ENCODE measurements at places on chromosomes 11 and 22.

DNA sequence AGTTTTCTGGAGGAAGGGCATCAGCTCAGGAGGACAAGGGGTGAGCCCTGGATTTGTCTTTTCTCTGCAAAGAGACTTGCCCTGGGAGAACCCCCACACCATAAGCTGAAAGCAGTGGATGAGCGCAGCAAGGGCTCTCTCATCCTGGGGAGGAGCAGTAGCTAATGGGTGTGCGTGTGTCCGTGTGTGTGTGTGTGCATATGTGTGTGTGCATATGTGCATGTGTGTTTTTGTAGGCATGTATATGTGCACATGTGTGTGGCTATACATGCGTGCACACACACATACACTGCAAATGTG is 45.3 kb downstream of the SMIM38 start:
- DNase-seq = no peak

- no peak for DNase-seq
Observed at GRCh38 chr11:35230388-35230787, 91.4 kb downstream of the CD44 start.

DNA sequence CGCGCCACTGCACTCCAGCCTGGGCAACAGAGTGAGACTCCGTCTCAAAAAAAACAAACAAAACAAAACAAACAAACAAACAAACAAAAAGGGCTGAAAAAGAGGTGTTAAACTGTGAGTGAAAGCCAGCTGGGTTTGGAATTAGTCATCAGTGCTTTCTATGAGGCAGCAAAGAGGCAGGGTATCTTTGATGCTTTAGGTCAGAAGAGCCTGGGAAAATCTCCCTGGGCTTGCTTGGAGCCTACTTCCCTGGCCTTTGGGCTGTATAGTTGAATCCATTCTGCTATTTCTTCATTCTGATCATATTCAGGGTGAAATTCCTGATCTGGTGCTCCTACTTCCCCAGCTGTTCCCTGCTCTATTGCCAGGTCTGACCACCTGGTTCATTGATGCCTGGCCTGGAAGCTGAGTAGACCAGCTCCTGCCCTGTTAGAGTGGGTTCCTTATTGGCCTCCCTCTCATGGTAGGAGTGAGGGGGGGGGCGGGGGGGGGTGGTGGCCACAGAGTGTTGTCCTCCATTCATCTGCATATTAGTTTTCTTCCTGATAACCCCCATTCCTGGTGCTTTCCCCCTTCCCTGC is 65.6 kb downstream of the INSC start:
- DNase-seq = no peak

DNA sequence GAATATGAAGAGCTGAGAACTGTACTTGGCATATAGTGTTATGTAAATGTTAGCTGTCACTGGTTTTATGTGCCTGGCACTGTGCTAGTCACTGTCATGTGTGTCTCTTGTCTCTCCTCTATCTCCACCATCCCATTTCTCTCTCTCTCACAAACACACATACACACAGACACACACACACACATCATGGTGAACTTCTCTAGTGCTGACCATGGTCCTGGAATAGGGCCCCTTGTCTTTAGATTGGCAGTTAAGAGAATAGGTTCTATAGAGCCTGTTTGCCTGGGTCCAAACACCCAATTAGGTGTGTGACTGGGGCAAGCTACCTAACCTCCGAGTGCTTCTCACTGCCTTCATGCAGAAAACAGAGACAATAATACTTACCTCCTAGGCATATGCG is 109.7 kb upstream of the NARS2 start:
- no peak for DNase-seq

- DNase-seq = no peak
Observed at GRCh38 chr11:96015906-96016565, 92.1 kb upstream of the MTMR2 start.

- DNase-seq = no peak
Observed at GRCh38 chr11:73225001-73225686, 7.1 kb downstream of the P2RY2 start.

DNA sequence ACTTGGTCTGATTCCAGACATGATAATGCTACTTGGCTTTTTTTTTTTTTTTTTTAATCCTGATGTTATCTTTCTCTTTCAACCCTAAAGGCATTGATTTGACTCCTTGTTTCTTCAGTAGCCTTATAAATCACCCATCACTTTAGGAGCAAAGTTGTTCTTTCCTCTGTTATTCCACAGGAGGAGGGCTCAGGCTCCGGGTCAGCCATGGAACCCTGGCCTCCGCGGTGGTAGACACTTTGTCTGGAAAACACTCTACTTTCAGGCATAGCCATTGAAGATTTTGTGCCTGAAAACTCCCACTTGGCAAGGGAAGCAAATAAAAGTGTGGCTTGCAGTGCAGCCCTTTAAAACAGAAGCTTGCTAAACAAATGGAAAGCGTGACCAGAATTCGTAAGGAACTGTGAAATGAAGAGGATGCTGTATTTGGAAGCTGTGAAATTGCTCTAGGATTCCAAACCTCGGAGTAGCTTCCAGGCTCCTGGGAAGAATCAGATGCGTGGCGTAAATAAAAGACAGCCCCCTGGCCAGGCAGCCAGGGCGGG is 44.9 kb downstream of the ARHGAP8 start:
- no peak for DNase-seq

GRCh38 chr11:19907839-19908238 is 195.2 kb downstream of the NAV2 start:
- no peak for DNase-seq

- DNase-seq = no peak
Observed at GRCh38 chr22:40237241-40237640, 59.5 kb downstream of the TNRC6B start.

GRCh38 chr22:42985531-42985905 is 29.4 kb downstream of the PACSIN2 start:
- no peak for DNase-seq

- no peak for DNase-seq
Observed at GRCh38 chr22:22872722-22873708, 14.6 kb upstream of the IGLL5 start.

GRCh38 chr11:87236368-87236767 is 198.6 kb downstream of the TMEM135 start:
- DNase-seq = no peak

GRCh38 chr11:118295815-118296454 is 8.6 kb upstream of the CD3E start:
- DNase-seq = no peak

GRCh38 chr11:118606157-118606843 is 1.1 kb upstream of the PHLDB1 start:
- DNase-seq = no peak

GRCh38 chr11:110984147-110984546 is 261.4 kb upstream of the POU2AF2 start:
- DNase-seq = no peak

DNA sequence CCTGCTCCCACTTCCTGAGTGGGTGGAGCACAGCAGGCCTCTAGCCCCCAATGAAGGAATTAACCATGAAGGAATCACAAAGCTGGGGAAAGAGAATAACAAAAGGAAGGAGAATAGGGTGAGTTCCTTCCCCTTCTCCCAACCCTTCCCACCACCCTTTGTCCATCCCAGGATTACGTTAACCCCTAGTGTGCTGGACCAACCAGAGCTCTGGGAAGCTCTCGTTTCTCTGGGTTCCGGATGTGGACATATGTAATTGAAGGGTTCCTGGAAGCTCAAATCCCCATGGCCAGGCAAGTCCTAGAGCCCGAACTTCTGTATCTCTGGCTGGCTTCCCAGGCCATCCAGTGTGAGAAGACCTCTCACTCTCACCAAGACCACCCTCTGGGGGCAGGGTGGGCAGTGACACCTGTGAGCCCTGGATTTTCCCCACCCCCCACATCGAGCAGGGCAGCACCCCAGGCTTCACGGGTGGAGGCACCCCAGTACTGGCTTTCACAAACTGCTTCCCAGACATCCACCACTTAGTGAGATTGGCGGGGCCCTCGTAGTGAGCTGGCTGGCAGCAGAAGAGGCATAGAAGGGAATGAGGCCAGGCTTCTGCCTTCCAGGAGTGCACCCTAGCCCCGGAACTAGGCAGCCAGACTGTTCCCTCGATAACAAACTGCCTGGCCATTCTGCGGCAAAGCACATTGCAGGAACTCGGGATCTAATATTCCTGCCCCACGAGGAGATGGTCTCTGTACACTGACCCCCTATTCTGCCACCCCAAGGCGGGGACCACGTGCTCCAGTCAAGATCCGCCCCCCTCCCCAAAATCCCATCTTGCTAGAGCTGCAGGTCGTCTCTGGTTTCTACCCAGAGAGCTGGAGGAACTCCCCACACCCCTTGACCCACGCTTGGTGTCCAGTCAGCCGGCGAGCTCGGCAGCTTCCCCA is 2.1 kb downstream of the NECTIN1 start:
- no peak for DNase-seq

DNA sequence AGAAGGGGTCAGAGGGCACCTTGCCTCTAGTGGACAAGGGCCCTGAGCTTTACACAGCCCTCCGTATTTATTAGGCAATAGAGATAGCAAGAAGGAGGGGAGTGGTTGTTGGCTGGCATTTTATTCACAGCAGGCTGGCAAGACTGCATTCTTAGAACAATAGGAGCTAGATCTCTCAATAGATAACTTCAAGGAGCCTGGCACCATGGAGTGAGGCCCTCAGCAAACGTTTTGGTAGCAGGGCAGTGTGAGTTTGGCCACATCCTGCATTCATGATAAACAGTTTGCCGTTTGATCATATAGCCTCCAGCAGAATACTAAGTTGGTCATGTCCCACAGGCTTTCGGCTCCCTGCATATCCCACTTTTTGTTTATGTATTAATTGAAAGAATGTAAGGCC is 31.6 kb downstream of the OR10A6 start:
- DNase-seq = no peak

DNA sequence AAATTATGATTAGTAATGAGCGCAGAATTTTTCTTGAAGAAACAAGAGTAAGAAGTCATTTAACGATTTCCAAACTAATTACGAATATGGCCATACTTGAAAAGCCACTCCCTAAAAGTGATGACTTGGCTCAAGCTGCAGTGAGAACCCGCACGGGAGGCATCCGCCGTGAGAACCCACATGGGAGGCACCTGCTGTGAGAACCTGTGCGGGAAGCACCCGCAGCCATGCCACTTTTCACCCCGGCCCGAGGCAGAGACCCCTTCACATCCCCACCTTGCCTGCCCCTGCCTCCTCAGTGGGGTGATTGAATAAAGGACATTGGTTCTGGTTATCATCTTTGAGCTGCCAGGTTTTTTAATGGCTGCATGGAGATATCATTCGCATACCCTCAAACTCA is 89.7 kb downstream of the BRD1 start:
- no peak for DNase-seq

- no peak for DNase-seq
Observed at GRCh38 chr22:46047841-46048595, 71.1 kb upstream of the WNT7B start.

- no peak for DNase-seq
Observed at GRCh38 chr11:10118865-10119264, 175.2 kb downstream of the SBF2 start.

DNA sequence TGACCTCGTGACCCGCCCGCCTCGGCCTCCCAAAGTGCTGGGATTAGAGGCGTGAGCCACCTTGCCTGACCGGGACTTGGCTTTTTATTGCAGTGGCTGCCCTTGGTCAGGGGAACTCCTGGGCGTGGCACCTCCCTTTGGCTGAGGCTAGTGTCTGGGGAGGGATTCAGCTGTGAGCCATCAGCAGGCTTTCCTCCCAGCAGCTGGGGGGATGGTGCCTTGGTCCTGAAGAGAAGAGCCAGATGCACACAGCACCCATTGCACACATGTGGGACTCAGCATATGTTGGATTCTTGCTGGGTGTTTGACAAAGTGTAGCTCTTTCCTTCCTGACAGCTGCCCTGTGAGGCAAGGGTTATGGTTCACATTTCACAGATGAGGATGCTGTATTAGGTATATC is 8.4 kb downstream of the CYTH4 start:
- no peak for DNase-seq

GRCh38 chr11:11379661-11380060 is 26.6 kb upstream of the CSNK2A3 start:
- DNase-seq = no peak

DNA sequence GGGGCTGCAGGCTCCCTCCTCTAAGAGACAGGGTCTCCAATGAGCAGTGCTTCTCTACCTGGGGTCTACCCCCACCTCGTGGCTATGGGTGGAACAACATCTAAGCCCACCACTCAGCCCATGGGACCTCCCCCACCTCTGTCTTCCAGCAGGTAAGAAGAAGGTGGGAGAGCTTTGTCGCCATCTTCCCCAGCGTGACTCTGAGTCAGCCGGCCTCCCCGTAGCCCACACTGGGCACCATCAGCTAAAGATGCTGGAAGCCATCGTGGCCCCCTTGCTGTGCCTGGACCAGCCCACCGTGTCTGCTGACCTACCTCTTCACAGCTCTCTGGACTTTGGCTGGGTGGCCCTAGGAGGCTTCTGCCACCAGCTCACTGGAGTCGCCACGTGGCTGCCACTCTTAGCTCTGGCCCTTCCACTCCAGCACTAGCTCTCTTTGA is 944 bp downstream of the C11orf86 start:
- no peak for DNase-seq

GRCh38 chr11:93652679-93653078 is 8.8 kb upstream of the CEP295 start:
- no peak for DNase-seq

- no peak for DNase-seq
Observed at GRCh38 chr22:22816171-22816514, 71.5 kb upstream of the IGLL5 start.

DNA sequence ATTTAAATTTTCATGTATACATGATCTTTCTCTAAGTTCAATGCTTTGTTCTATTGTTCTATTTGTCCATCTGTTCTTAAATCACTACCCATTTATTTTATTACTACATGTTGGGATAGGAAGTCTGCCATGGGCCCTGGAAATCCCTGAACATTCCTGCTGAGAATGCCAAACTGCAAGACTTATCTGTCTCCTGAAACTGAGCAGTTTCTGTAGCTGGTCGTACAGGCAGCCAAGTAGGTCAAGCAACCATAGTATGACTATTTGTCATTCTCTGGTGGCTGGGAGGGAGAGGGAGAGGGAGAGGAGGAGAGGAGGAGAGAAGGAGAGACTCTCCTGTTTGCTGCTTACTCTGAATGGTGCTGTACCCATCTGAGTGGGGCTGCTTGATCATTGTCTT is 82.8 kb upstream of the SNX19 start:
- DNase-seq = no peak

GRCh38 chr11:1230121-1230455 is 7.2 kb downstream of the MUC5B start:
- no peak for DNase-seq

GRCh38 chr22:42747701-42748513 is 27.2 kb upstream of the A4GALT start:
- no peak for DNase-seq

DNA sequence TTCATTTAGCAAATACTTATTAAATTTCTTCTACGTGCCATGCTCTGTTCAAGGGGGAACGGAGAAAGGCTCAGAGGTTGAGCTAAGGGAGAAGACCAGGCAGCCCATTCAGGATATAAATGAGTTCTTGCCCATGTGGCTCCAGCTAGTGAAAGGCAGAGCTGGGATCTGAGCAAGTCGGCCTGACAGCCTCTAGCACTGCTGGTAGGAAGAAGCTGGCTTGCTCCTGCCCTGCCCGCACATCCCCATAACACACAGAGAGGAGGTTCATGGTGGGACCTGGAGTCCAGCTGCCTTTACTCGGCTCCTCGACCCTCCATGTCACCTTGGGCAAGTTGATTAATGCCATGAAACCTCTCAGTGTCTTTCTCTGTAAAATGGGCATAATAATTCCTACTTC is 2.0 kb downstream of the SLC15A3 start:
- no peak for DNase-seq

- DNase-seq = no peak
Observed at GRCh38 chr11:61114913-61115312, 12.6 kb downstream of the CD5 start.

- no peak for DNase-seq
Observed at GRCh38 chr11:70860888-70861287, 391.5 kb downstream of the SHANK2 start.

Measured in stimulated activated CD8-positive, alpha-beta memory T cell treated with anti-CD3 and anti-CD28 coated beads, Interleukin-4, amount 100 ng/mL, for 1 hour (primary cell).